Right cardiac atrium (tissue), 5 donors: ENCODE measurements at places on chromosomes 1 and 21. TPM values are rescaled to one million over a fixed set of nuclear protein-coding genes. Genes with fewer than 3 reads are reported as not detected.

DNA sequence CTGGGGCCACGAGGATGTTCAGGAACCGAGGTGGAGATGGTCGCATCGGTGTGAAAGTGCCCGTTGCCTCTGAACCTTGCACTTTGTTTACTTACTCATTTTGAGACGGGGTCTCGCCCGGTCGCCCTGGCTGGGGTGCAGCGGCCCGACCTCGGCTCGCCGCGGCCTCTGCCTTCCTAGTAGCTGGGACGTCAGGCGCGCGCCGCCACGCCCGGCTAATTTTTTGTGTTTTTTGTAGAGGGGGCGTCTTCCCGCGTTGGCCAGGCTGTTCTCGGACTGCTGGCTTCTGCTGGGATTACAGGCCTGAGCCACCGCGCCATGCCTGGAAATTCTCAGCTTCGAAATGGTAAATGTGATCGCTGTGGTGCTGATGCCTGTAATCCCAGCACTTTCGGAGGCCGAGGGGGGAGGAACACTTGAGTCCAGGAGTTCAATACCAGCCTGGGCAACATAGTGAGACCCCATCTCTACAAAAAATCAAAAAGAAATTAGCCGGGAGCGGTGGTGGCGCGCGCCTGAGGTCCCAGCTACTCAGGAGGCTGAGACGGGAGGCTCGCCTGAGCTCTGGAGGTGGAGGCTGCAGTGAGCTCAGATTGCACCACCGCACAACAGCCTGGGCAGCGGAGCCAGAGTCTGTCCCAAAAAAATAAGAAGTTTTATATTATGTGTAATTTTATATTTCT, 684 bp upstream of the MRPL20 start:
- DNase-seq, result no peak

GRCh38 chr1:199404976-199405375, 622.5 kb upstream of the NR5A2 start:
- no peak for DNase-seq

GRCh38 chr21:14526836-14527695, 19.0 kb downstream of the SAMSN1 start:
- DNase-seq, result no peak

GRCh38 chr1:156751451-156751756, at the start of gene HDGF:
Gene HDGF (minus strand): TSS chr1:156751675. CDS start chr1:156751429, 246 bp downstream.
- no peak for DNase-seq

- DNase-seq, result no peak
Measured at GRCh38 chr1:214429951-214430770, 121.2 kb downstream of the PTPN14 start.

The SMAP2 gene
- 11.2 TPM for polyA plus RNA-seq

The SPRR4 gene
- not detected for polyA plus RNA-seq

The TRIM67 gene
- 0.09 TPM for polyA plus RNA-seq
